ENCODE measurements at places on chromosomes 7 and 10.

GRCh38 chr10:35352512-35352911 lies 16.2 kb downstream of the CCNY start:
- peak; percentile 52 for DNase-seq

GRCh38 chr7:80206763-80207162 lies 72.1 kb downstream of the GNAI1 start:
- DNase-seq: peak; percentile 10

GRCh38 chr7:25075459-25075858 lies 49.6 kb downstream of the CYCS start:
- no peak for DNase-seq

DNA sequence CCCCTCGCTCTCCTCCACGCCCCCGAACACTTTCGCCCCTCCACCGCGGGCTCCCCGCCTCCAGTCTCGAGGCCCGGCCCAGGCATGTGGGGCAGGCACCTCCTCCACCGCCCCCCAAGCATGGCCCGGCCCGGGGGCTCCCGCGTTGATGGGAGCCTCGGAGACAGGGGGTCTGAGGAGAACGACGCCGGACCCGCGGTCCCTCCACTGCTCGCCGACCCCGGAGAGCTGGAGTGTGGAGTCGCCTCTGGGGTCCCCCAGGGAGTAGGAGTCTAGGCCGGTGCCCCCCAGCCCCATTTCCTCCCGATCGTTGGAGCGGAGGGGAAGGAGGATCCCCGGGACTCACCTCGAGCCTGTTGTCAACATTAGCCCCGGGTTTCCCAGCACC lies 206 bp downstream of the UPF2 start:
- peak; percentile 57 for DNase-seq

GRCh38 chr7:32335107-32335506 lies 155.1 kb downstream of the LSM5 start:
- no peak for DNase-seq

GRCh38 chr10:65765006-65765541 lies 1160.8 kb upstream of the LRRTM3 start:
- DNase-seq: no peak

- no peak for DNase-seq
Measured at GRCh38 chr7:40374575-40374974, 239.8 kb downstream of the SUGCT start.

DNA sequence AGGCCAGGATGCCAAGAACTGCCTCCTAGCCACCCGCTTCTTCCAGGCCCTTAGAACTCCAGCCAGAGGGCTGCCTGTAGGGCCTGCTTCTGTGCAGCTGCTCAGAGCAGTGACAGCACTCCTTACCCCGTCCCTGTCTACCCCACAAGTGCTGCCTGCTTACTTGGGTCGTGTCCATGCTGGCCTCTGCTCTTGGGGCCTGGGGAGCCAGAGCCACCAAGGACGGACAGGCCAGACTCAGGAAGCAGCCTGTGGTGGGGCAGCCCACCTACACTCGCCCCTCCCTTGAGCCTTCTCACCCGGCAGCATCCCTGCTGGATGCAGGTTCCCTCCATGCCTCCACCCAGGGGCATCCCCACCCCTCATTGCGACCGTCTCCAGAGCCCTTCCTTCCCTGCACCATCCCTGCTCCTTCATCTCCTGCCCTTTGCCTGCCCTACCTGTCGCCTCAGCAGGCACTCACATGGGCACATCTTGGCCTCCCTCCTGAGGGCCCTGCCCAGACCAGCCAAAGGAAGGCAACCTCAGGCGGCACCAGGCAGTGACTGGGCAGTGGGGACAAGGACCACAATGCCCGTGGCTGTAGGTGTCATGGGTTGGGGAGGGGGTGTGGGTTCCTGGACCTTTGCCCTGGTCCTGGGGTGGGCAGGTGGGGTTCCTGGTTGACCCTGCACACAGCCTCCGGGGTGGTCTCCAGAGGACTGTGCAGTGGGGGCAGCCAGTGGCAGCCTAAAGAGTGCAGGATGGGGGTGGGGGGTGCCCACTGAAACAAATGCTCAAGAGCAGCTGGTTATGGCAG lies 78.0 kb upstream of the TNS3 start:
- no peak for DNase-seq

DNA sequence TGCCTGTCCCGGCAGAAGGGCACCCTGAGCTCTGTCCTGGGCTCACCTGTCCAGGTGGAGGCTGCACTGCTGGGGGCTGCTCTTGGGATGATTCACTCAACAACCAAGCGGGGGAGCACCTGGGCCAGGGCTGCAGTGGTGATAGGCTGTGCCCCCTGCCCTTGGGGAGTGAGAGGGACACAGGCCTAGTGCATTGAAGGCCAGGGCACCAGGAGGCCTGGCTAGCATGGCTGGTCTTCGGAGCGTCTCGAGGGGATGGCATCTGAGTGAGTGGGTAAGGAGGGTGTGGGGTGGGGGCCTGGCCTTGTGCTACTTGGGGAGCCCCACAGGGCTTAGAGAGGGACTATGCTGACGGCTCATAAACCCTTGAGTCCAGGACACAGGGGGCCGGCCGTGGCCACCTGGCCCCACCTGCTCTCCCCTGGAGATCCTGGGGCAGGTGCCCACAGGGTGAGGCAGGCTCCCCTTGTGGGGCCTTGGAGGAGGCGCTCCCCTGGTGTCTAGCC lies 3.1 kb downstream of the PWWP2B start:
- no peak for DNase-seq

DNA sequence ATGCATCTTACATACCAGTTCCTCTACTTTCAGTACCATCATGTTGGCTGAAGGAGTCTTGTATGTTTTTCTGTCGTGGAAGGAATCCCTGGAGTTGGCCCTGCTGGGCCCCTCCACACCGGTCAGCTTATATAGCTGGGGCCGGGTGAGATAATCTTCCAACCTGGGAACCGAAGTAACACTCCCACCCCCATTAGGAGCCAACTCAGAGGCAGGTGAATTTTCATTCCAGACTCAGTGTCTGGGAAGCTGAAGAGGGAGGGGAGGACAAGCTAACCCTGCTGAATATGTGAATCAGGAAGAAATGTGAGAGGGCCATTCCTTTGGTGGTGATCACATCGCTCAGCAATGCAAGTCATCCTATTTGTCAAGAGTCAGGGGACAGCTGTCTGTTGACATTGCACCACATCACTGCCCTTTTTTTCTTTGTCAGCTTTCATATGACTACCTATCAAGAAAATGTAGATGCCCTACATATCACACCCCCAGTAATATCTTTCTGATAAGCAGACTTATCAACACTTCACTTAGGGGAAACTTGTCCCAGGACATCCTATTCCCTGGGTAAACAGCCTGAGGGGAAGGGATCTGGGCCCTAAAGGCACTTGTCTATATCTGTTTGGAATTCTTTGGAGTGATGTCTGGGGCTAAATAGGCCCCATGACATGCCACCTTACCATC lies at the start of gene ANKRD1:
Gene ANKRD1 (minus strand): TSS at position 102 of the 681 bp plus-strand sequence. CDS start 60 bp downstream, at position 42.
- no peak for DNase-seq

- no peak for DNase-seq
Measured at GRCh38 chr7:33892945-33893344, 12.4 kb upstream of the BMPER start.

- peak; percentile 62 for DNase-seq
Measured at GRCh38 chr7:94590526-94591162, 65.3 kb downstream of the SGCE start.

DNA sequence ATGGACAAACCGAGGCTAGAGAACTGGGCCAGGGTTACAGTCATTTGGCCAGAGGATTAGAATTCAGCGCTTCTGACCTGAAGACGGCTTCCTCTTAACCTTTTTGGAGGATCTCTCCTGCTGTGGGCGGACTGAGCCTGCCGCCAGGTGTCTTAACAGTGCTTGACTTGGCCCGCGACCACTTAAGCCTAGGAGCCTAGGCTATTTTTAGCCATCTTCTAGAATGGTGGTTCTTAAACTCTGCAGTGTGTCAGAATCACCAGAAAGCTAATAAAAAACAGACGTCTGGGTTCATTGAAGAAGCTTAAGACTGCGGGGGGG lies 722 bp downstream of the MDH2 start:
- peak; percentile 67 for DNase-seq

GRCh38 chr10:113126229-113127201 lies 176.5 kb downstream of the TCF7L2 start:
- peak; percentile 65 for DNase-seq

- DNase-seq: no peak
Measured at GRCh38 chr10:117504562-117504961, 38.0 kb upstream of the EMX2 start.

DNA sequence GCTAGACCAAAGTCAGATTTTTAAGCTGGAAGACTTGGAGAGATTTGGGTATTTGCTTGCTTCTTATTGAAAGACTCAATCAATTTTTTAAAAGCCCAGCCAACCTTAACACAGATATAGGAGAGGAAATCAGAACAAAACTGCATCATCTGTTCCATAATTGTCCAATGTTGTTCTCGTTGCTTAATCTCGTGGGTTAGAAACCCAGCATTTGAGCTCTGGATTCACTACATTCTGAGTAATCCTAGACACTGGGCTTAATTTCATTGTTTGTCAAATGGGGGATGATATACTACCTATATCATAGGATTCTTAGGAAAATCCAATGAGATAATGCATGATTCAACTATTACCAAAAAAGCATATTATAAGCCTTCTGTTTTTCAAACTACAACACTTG lies 48.9 kb downstream of the CALD1 start:
- no peak for DNase-seq

DNA sequence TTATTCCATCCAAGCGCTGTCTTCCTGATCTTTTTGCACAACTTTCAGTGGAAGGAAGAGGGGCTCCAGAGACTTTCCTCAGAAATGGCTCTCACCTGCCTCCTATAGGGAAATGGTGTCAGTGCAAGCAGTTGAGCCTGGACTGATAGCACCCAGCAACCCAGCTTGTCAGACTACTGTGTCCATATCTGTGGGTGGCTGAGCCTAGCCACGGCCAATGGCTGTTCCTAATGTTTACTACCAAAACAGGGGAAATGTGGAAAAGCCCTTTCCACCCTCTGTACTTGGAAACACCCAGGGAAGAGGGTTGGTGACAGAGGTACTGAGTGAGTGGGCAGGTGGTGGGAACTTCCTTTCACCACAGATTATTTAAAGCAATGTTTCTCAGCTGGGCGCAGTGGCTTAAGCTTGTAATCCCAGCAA lies 4.3 kb upstream of the YKT6 start:
- peak; percentile 37 for DNase-seq

GRCh38 chr10:33861016-33861704 lies 526.7 kb upstream of the NRP1 start:
- no peak for DNase-seq

DNA sequence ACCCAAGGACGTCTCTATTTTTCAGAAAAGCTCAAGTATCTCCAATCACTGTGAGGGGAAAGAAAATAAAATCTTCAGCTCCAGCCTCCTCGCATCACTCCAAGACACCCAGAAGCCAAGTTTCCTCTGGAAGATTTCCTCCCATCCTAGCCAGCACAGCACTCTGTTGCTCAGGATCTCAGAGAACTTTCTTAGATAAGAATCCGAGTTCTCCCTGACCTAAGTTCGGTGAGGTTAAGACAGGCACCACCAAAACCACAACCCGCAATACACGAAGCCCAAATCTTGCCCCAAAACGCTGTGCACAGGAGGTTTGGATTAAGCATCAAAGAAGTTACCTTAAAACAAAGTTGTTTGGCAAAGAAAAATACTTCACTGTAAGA lies 4.2 kb downstream of the FAM53B start:
- no peak for DNase-seq

DNA sequence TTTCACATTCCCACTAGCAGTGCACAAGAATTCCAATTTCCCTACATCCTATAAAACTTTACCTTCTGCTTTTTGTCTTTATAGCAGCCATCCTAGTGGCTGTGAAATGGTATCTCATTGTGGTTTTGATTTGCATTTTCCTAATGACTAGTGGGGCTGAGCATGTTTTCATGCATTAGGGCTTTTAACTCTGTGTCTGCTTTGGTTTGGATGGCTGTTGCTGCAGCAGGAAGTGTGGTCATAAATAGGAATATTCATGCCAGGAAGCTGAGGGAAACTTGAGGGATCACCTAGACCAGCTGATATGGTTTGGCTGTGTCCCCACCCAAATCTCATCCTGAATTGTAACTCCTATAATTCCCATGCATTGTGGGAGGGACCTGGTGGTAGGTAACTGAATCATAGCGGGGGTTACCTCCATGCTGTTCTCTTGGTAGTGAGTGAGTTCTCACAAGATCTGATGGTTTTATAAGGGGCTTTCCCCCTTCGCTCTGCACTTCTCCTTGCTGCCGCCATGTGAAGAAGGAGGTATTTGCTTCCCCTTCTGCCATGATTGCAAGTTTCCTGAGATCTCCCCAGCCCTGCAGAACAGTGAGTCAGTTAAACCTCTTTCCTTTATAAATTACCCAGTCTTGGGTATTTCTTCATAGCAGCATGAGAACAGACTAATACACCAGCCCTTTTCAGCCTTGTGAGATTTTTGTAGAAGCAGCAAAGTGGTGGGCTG lies 181.8 kb upstream of the PITRM1 start:
- DNase-seq: no peak

DNA sequence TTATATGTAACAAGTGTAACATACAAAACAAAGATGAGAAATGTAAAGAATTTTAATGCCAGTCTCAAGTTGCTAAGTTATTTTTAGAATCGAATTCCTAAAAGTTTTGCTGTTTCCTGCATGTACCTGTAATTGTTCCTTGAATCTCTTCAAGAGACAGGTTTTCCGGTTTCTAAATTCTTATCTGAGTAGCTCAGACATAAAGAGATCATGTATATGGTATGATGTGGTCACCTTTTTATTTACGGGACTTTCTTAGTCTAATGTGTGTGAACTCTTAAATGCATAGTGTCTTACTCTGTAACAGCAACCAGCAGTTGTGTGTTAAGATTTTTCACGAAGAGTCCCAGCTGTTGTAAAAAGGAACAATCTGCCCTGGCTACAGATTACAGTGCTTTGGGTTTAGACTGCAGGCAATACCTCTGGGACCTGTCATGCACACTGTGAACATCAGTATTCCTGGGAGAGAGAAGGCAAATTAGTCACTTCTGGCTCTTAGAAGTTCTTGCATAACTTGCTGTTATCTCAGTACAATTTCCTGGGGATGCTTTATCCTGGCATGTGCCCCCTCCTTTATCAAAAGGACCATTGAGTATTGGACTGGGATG lies 263.4 kb downstream of the BICC1 start:
- no peak for DNase-seq

- no peak for DNase-seq
Measured at GRCh38 chr10:22992075-22992474, 64.2 kb downstream of the ARMC3 start.

- no peak for DNase-seq
Measured at GRCh38 chr7:2436341-2437104, 33.1 kb downstream of the CHST12 start.

DNA sequence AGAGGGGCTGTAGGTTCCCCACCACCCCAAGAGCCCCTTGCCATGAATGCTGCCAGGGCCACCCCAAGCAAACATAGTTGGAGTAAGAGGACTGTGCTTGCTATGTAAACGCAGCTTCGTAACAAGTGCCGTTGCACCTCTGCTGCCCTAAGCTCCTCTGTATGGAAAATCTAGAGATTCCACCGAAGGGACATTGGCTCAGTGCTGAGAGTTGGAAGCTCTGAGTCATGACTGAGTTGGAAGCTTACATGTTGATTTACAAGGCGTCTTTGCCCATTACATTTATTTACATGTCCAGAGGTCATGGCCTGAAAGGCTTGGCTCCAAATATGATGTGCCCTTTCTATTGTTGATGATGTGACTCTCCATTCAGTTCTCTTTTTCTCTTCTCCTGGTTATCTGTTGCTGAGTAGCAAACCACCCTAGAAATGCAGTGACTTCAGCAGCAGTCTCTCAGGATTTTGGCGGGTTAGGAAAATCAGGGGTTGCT lies 233.1 kb upstream of the TCF7L2 start:
- DNase-seq: no peak

GRCh38 chr7:101828301-101829020 lies 11.0 kb downstream of the CUX1 start:
- DNase-seq: no peak

- DNase-seq: no peak
Measured at GRCh38 chr7:116273918-116274301, 63.6 kb downstream of the TES start.

All from common myeloid progenitor, CD34-positive (primary cell).